Mesendoderm (in vitro differentiated cells): ENCODE measurements at places on chromosomes 3 and 15.

DNA sequence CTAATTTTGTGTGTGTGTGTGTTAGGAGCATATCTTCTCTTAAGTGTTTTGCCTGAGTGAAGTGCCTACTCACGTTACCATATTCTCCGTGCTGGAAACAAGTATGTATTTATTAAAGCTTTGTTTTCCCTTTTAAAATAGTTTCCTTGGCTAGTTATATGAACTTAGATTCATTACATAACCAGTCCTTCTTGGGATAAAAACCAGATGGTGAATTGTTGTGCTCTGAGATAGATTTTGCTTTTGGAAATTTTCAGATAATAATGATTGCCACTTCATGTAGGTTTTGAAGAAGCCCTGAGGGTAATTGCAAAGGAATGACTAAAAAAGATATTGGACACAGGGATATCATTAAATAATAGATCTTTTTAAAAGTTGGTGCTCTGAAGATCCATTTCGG lies 390.2 kb upstream of the SGO1 start:
- DNase-seq: no peak

GRCh38 chr15:80242132-80242769 lies 9.8 kb downstream of the CTXND1 start:
- peak; percentile 97 for DNase-seq

DNA sequence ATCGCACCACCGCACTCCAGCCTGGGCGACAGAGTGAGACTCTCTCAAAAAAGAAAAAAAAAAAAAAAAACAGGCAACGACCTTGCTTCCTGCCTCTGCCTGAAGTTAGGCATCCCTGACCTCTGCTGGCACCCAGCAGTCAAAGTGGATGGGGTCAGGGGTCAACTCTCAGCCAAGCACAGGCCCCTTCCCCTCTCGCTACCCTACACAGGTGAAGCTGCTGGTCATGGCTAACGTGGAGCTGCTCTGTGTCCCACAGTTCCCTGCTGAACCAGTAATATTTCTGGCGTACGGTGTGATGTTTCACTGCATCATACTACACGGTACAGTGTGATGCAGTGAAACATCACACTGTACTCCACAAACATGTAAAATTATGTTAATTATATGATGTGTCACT lies 13.9 kb upstream of the FRG2C start:
- no peak for DNase-seq

GRCh38 chr3:106877627-106878026 lies 499.6 kb upstream of the CCDC54 start:
- no peak for DNase-seq

GRCh38 chr3:177610686-177611633 lies 413.7 kb upstream of the TBL1XR1 start:
- DNase-seq: no peak

DNA sequence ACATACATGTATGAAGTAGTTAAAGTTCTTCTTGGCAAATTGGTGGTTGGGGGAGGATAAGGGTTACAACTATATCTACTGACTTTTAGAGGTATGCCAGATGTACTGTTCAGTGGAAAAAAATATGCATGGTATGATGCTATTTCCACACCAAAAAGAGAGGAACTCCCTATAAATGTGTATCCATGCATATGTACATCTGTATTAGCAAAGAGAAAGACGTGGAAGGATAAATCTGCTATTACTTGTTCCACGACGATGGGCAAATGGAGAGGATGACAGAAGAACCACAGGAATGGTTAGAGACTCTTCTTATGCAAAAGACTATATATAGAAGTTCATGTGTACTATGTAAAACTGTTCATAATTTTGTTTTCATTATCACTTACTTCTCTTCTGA lies 197.6 kb downstream of the RORA start:
- DNase-seq: no peak

DNA sequence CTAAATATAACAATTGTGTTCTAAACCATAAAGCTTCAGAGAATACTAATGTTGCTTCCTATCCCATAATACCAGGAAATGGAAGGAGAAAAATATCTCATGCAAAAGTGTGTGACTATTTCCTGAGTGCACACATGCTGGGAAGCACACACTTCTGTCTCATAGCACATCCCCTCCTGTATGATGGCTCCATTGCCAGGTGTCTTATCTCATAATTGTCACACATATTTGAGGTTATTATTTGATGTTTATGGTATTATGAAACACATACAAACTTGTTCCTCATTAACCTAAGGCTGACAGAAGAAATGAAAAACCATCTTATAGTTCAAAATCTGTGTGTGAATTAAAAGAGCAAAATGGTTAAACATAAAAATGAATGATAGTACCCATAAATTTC lies 65.4 kb downstream of the SERP1 start:
- DNase-seq: no peak

DNA sequence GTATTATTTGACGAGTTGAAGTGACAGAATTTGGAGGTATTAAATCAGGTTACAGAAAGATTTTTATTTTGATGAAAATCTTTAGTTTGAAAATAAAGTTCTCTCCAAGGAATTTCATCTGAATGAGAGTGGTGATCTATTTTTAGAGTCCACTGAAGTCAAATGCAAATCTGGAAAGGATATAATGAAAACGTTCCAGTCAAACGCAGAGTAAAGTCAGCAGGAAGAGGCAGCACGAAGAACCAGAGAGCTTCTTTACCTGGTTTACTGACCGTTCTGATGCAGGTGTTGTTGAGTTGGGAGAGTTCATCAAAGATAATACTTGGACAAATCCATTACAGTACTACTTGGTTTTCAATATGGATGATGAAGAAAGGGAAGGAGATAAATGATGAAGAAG lies 8.7 kb downstream of the P2RY14 start:
- no peak for DNase-seq

GRCh38 chr3:173800154-173800553 lies 402.6 kb downstream of the NLGN1 start:
- peak; percentile 37 for DNase-seq

GRCh38 chr15:44075535-44075934 lies 119.5 kb downstream of the FRMD5 start:
- no peak for DNase-seq

- no peak for DNase-seq
These were observed 11.0 kb upstream of the KNG1 start for GRCh38 chr3:186705882-186706780.

GRCh38 chr3:47161983-47162696 lies 1.8 kb downstream of the SETD2 start:
- DNase-seq: no peak

- DNase-seq: no peak
These were observed 43.4 kb upstream of the CLRN1 start for GRCh38 chr3:151015767-151016477.

- no peak for DNase-seq
These were observed 150.2 kb downstream of the TP63 start for GRCh38 chr3:189781415-189781814.

GRCh38 chr3:24551626-24552025 lies 57.0 kb upstream of the THRB start:
- DNase-seq: no peak

- no peak for DNase-seq
These were observed 352.6 kb downstream of the EPHB1 start for GRCh38 chr3:135147657-135148056.

GRCh38 chr15:100123611-100124010 lies 218.2 kb downstream of the ADAMTS17 start:
- DNase-seq: no peak

DNA sequence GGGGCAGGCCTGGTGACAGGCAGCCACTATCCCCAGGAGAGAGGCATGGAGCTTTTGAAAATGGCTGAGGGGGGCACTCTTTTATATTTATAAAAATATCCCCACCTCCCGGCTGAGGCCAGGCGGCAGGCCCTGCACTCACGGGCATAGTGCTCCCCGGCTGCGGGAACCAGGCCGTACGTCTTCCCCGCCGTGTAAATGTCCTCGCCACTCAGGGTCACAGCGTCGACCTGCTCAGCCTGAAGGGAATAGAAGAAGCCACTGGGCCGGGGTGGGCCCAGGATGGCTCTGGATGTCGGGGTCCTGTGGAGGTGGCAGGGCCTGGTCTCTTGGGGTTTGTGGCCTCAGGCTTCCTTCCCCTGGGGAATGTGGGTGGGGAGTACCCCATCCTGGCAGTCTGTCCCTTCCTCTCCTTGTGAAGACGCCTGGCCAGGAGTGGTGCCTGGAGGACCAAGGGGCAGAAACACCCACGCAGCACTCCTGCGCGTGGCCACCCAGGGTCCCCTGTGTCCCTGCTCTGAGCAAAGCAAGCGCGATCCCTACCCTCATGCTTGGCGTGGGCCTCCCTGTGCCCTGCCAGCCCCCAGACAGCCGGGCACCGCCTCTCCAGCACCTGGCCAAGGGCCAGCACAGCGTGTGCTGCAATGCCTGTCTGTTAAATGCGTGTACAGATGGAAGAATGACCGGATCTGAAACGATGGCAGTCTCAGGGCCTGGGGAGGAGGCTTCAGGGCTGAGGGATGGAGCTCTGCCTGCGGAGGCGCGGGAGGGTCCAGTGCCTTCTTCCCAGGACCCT lies 18.9 kb downstream of the MELTF start:
- DNase-seq: no peak

DNA sequence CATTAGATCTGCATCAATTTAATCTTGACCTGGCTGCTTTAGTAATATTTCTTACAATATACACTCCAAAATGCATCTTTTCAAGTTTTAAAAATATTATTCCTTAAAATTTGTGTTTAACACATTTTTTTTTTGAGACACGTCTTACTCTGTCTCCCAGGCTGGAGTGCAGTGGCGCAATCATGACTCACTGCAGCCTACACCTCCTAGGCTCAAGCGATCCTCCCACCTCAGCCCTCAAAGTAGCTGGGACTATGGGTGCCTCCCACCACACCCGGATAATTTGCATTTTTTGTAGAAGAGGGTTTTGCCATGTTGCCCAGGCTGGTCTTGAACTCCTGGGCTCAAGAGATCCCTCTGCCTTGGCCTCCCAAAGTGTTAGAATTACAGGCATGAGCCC lies 73.6 kb downstream of the ETV5 start:
- DNase-seq: no peak

- DNase-seq: peak; percentile 39
These were observed 11.6 kb downstream of the TMEM212 start for GRCh38 chr3:171854649-171855305.

DNA sequence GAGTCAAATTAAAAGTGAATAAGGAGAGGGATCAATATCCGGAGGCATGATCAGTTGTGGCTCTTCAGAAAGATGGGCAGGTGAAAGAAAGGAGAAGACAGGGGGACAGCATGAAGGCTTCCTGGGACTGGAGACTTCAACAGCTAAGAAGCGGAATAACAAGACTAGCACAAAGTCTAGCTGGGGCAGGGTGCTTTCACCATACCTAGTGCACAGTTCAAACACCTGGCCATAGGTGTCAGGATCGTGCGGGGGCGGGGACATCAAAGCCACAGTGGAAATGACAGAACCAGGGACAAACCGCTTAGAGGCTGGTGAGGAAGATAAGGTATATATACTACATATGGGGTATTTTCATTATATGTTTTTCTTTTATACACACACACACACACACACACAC lies 66.2 kb upstream of the FOXP1 start:
- DNase-seq: no peak

- DNase-seq: peak; percentile 97
These were observed 47.9 kb upstream of the TRAK1 start for GRCh38 chr3:42043099-42043813.

GRCh38 chr15:78933823-78934654 lies 10.8 kb downstream of the CTSH start:
- DNase-seq: no peak

DNA sequence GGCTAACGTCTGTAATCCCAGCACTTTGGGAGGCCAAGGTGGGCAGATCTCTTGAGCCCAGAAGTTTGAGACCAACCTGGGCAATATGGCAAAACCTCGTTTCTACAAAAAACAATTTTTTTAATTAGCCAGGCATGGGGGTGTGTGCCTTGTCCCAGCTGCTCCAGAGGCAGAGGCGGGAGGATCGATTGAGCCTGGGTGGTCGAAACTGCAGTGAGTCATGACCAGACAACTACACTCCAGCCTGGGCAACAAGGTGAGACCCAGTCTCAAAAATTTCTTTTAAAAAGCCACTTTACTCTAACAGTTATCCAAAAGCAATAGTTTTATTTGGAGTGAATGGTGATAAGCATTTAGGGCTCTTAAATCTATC lies 12.5 kb downstream of the TRIM59 start:
- DNase-seq: peak; percentile 25

GRCh38 chr3:41845826-41846225 lies 116.1 kb downstream of the ULK4 start:
- DNase-seq: no peak

GRCh38 chr3:43162230-43163084 lies 56.6 kb upstream of the POMGNT2 start:
- DNase-seq: peak; percentile 55

DNA sequence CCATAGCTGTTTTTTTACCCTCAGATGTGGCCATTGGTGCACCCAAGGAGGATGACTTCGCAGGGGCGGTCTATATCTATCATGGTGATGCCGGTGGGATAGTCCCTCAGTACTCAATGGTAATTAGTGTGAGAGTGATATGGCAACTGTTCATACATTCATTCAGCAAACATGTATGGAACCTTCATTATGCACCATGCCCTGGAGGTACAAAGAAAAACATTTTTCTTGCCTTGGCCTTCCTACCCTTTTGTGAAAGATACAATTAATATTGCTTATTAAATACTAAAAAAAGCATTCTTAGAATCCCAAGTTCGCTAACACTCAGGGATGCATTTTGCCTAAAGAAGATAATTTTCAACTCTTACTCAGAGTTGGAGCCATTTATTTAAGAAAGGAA lies 342.4 kb upstream of the CTDSPL start:
- DNase-seq: no peak

DNA sequence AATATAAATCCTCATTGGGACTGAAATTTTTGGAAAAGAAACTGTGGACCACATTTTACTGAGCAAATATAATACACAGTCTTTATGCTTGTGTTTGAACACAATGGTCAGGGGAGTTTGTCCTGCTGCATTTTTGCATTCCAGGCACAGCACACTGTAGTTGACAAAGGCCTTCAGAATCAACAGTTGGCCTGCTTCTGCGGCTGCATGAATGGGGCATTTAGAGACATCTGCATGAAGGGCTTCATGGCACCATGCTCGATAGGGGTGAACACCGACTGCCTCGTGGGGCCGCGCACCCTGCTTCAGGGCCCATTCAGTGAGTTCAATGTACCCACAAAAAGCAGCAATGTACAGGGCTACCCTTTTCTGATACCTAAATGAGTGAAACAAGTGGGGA lies 15.4 kb upstream of the COMMD2 start:
- no peak for DNase-seq

GRCh38 chr3:176714034-176714433 lies 483.2 kb downstream of the TBL1XR1 start:
- peak; percentile 35 for DNase-seq

- peak; percentile 77 for DNase-seq
These were observed 9.1 kb upstream of the SEC11A start for GRCh38 chr15:84725001-84725491.

DNA sequence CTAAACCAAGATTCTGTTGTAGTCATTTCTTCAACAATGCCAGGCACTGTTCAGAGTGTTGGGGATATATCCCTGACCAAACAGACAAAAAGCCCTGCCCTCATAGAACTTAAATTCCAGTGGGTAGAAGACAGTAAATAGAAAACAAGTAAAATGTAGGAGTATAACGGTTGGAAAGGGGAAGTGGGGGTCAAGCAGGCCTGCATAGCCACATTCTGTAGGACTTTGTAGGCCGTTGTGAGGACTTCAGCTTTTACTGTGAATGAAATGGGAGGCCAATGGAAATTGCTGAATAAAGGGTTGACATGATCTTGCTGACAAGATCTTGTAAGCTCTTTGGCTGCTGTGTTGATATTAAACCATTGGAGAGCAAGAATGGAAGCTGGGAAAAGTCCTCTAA lies 1.8 kb downstream of the MRPS11 start:
- DNase-seq: no peak

GRCh38 chr3:40291471-40291870 lies 18.0 kb upstream of the EIF1B start:
- peak; percentile 97 for DNase-seq
